ENCODE measurements at places on chromosomes 2 and 18.

DNA sequence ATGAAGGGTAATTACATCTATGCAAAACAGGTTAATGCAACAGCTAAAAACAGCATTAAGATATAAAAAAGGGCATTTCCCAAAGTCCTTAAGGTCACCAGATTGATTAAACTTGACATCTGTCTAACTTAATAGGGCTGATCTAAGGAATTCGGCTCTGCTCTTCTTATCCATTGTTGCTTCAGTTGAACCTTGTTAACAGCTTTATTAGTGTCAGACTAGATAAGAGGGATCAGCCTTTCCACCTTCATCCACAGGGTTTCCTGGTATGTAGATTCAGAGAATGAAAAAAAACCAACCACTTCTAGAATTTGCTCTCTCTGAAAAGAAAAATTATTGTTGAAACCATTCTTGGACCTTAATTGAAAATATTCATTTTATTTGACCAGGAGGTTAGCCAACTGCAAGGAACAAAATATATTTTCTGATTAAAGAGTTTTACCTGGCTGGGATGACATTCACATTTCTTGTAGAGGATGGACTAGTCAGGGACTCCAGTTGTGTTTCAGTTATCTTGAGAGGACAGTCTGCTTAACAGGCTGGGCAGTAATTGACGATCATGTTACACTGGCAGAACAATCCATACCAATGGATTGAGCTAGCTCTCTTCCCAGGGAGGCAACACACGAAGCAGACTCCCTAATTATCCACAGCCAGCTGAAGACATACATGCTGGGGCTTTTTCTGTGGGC lies 357.4 kb upstream of the ACVR2A start:
- no peak for DNase-seq

DNA sequence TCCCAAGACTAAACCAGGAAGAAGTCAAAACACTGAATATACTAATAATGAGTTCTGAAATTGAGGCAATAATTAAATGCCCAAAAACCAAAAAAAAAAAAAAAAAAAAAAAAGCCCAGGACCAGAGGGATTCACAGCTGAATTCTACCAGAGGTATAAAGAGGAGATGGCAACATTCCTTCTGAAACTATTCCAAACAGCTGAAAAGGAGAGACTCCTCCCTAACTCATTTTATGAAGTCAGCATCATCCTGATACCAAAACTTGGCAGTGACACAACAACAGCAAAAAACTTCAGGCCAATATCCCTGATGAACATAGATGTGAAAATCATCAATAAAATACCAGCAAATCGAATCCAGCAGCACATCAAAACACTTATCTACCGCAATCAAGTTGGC lies 108.5 kb upstream of the COL3A1 start:
- DNase-seq = peak; percentile 24

DNA sequence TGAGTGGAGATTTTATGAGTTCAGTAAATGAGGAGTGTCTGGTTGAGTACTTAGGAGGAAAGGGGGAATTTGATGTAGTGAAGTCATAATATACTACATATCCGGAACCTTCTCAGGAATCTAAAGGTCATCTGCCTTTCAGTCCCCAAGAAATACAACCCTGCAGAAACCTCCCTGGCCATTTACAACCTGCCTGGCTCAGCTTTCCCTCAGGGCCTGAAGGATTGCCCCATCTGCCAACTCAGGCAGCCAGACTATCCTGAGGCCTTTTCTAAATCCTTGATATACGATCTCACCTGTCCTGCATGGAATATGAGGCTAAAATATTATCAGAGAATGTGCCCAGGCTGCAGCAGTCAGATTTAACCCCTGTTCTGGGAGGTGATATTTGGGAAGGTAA lies 165.4 kb upstream of the SPOPL start:
- peak; percentile 8 for DNase-seq

- DNase-seq = no peak
These were observed 49.4 kb downstream of the PLEKHM3 start for GRCh38 chr2:207975921-207976320.

GRCh38 chr2:18651842-18652774 lies 62.7 kb upstream of the NT5C1B start:
- peak; percentile 91 for DNase-seq

DNA sequence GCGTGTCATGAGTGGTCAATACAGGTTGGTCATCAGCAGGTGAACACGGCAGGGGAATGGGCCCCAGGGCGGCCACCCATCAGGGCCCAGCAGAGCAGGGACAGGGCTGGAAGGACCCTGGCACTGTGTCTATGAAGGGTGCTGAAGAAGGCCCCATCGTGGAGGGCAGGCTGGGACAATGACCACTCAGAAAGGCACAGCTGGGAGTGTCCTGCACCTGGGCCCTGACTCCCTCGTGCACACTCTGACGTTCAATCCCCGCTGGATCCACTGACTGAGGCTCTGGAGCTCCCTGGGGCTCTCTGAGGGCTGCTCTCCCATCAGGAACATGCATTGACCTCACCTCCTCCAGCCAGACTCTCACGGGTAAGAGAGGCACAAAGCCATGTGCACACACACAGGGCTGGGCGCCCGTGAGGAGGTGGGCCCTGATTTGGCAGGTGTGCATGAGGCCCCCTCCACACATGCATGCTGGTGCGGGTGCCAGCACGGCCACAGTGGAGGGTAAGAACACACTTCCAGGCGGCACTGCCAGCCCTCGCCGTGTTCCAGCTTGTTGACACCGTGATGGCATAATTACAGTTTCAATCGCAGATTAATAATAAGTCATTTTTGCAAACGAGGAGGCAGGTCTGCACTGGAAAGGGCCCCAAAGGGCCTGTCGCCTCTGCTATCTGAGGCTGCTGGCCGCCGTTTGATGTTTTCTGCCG lies 58.5 kb downstream of the SMAD7 start:
- DNase-seq = no peak

DNA sequence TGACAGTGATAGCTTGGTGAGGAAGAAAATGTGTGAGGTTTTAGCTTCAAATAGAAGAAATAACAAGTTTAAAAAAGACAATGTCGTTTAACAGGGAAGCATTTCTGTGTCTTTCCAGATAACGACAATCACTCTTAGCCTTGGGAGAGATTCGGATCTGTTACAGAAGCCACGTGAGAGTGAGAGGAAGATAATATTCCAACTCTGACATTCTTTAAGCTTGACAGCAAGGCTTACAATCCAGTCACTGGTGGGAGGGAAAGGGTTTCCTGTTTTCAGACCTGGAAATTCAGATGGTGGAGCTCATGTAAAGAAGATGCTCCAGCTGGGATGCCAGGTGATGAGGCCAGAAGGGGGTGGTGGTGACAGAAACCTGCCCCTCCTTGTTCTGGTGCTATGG lies 30.8 kb downstream of the FBXO48 start:
- peak; percentile 38 for DNase-seq

DNA sequence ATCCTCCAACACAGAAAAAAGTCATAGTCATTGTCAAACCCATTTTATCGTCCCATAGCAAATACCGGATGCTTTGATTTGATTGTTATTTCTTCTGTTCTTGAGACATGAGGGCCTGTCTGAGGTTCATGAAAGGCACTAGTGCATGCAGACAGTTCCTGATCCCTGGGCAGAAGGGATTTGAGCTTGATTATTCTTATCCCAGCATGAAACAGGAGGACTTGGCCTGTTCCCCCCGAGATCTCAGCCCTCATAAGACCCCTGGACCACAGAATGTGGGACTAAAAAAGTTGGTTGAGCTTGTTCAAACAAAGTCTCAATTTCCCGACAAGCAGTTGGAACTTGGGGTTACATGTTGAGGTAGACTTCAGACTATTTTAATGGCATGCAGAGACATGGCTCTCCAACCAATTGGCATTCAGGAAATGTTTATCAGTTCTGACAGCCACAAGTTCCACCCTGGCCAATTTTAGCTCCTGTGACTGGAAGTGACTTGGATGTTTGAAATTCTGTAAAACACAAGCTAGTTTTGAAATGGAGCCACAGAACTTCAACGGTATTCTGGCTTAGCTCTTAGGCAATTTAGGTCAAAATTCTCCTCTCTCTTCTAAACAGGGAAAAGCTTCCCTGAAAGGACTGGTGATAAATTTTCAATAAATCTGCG lies 366.9 kb upstream of the SLC14A2 start:
- peak; percentile 96 for DNase-seq

DNA sequence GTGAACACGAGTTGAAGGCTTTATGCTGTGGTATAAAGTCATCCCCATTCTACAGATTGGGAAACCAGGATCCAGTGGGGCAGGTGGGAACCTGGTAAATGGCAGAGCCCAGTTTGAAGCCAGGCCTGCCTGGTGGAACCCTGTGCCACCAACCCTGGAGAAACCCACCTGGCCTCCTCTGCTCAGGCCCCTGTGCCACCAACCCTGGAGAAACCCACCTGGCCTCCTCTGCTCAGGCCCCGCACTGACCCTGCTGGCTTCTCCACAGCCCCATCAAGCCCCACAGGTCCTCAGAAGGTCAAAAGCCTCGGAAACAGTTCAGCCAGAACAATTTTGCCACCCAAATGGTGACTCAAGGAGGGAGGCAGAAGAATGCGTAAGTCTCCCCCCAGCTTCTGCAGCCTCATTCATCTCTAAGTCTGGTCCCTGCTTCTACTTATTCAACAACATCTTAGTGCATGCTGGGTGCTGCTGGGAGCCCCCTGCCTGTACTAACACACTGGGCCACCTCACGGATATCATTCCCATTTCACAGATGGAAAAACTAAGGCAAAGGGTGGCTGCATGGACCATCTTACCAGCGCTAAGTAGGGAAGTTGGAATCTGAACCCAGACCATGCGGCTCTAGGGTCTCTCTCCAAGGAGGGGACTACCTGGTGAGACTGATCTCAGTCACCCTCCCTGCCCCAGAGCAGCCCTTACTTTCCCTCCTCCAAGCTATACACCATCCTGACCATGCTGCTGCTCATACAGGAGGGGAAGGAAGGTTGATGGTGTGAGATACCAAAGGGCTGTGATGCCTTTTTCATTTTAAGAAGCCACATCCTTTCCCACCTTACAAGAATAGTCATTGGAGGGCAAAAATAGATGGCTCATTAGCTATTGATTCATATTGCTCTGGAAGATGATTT lies 93.7 kb upstream of the ID2 start:
- DNase-seq = no peak

- DNase-seq = peak; percentile 96
These were observed at the start of gene IL1B for GRCh38 chr2:112836695-112837117. IL1B (minus strand) TSS chr2:112836779; CDS start chr2:112836229, 550 bp downstream.

GRCh38 chr2:207682557-207682956 lies 28.9 kb upstream of the CCNYL1 start:
- peak; percentile 39 for DNase-seq

GRCh38 chr2:160077912-160078810 lies 15.7 kb upstream of the PLA2R1 start:
- no peak for DNase-seq

DNA sequence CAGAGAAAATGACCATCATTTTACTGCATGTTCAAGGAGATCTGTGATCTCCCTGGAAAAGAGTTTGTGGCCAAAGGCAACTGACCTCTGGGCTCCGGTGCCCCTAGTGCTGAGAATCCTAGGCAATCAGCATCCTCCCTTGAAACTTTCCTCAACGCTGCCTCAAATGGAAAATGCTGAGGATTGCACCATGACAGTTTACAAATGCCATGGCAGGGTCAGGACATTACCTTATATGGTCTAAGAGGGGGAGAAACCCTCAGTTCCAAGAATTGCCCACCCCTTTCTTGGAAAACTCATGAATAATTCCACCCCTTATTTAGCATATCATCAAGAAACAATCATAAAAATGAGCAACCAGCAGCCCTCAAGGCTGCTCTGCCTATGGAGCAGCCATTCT lies 48.3 kb downstream of the ALPK2 start:
- DNase-seq = peak; percentile 93

- DNase-seq = no peak
These were observed 470.6 kb downstream of the METTL4 start for GRCh38 chr18:2100694-2101213.

- no peak for DNase-seq
These were observed 530.0 kb upstream of the ID2 start for GRCh38 chr2:8151888-8152287.

DNA sequence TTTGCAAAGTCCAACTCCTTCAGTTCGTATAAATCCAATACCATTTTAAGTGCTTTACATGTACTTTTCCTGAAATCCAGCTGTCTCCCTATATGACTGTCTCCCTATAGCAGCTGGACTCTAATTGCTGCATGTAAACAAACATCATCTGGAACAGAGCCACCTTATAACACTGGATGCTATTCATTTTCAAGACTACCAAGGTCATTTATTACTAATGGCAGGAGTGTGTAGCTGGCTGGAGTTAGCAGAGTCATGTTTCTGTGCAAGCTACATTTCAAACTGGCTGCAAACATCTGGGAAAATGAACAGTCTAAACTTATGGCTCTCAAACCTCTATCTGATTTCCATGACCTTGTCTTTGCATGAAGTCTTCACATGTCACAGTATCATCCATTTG lies 575.2 kb downstream of the PIK3C3 start:
- DNase-seq = no peak

DNA sequence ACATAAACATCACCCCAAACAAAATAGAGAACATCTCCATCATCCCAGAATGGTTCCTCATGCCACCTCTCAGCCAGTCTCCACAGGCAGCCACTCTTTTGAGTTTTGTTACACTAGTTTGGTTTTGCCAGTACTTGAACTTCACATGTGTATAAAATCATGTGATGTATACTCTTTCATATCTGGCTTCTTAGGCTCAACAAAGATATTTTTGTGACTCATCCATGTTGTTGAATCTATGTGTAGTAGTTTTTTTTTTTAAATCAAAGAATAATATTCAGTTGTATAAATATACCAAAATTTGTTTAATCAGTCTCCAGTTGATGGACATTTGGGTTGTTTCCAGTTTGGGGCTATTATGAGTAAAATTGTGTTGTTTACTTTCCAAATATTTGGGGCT lies 75.9 kb downstream of the PMS1 start:
- no peak for DNase-seq

GRCh38 chr2:65688141-65688886 lies 255.9 kb upstream of the SPRED2 start:
- DNase-seq = no peak

DNA sequence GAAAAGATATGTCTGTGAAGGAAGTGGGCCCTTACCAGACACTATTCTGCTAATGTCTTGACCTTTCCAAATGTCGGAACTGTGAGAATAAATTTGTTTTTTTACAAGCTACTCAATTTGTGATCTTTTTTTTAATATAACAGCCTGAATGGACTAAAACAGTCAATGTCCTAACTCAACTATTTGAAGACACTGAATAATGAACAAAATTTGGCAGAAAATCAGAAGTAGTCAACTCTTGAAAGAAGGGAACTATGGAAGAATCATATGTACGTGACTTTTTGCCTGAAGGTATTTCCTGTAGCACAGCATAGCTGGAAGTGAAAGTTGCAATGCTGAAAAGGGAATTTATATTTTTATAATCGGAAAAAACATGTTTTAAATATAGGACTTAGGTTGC lies 351.8 kb upstream of the TFPI start:
- DNase-seq = peak; percentile 6

DNA sequence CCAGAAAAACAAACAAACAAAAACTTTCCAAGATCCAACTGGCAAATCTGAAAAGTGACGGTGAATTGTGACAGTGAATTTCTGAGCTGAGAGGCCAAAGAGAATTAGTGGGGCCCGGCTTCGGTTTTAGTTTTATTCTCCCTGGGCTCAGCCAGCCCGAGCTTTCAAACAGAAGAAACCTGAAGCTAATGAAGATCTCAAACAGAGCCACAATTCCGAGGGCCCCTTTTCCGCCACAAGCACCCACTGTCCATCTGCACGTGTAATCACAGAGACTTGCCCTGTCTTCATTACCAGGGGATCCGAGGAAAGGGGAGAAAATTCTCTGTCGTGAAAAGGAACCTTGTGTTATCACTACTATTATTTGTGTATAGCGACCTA lies 4.2 kb upstream of the ONECUT2 start:
- no peak for DNase-seq
